ENCODE measurements at places on chromosomes 3 and 15.

DNA sequence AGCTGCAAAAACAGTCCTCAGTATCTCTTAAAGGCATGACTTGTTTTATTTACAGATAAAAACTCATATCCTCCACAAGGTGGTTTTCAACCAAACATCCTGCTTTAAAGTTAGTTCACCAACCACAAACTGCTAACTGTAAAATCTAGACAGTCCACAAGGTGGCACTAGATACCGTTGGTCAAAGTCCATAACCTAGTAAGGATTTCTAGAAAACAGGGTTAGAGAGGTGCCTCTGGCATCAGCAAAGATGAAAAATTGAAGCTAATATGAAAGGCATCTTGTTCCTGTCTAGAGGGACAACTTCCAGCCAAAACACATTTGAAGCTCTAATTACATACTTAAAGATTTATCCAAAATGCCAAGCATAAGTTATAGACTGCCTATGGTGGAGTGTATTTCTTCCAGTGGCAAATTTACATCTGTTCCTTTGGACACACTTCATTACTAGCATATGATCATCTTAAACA, 56.0 kb downstream of the ZMAT3 start:
- peak; percentile 40 for DNase-seq

DNA sequence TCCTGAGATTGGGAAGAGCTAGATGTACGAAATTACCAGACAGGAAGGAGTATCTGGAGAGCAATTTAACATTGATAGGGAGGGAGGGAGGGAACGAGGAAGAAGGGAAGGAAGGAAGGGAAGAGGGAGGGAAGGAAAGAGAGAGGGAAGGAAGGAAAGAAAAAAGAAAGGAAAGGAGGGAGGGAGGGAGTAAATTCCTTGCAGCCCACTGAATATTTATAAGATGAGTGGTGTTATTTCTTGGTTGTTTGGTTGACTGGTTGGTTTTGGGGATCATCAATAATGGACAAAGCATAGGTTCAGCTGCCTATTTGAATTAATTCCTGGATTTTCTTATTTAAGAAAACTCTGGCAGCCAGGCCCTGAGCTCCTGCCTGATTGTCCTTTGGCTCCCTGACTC, 15.5 kb upstream of the TSEN2 start:
- DNase-seq, result no peak

- no peak for DNase-seq
These were observed 14.4 kb downstream of the TM4SF1 start for GRCh38 chr3:149363053-149363452.

- DNase-seq, result no peak
These were observed 30.8 kb downstream of the BOC start for GRCh38 chr3:113242096-113242581.

GRCh38 chr15:48592221-48592731, 53.2 kb downstream of the FBN1 start:
- DNase-seq, result no peak

DNA sequence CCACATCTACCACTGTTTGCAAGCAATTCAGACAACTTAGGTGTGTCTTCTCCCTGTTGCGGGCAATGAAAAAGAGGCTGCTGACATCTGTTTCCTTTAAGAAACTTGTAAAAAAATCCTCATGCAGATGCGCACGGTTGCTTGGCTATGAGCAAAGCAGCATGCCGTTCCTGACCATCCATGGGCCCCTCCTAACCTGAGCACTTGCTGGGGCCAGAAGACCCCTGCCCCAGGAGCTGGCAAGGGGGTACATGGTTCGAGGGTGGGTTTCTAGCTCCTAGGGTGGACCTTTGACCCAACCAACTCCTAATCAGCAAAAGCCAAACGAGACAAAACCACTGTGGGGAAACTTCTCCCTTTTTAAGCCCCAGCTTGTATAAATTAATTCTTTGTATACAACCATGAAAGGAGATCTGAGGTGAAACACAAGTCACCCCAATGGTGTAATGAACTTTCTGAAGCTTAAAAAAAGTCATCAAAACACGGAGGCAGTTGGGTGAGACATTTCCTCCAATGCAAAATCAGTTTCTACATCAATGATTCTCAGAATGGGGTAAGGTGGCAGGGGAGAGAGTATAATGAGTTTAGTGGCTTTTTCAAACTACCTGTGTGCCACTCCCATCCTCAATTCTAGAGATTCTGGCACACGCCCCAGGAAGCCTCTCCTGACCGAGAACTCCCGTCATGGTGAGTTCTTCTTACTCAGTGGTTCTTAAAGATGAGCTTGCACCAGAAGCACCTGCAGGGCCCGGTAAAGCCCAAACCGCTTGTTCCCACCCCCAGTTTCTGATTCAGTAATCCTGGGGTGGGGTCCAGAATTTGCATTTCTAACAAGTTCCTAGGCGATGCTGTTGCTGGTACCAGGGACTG, 44.1 kb downstream of the CPN2 start:
- no peak for DNase-seq

DNA sequence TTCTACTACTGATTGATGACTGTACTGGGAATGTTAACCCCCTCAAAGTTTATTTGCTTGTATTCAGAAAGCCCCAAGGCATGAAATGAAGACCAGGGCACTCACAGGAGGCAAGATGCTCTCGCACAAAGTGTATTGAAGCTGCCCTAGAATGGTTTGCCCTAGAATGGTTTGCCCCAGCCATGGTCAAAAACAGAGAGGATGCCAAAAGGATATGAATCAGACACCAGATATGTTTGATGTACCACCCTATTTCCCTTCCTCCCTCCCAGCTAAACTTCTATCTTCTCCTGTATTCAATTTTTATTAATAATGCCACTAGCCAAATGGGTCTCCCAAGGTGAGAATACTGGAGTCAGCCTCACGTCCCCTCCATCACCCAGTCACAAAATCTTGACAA, 101.3 kb downstream of the TMCO5A start:
- no peak for DNase-seq

DNA sequence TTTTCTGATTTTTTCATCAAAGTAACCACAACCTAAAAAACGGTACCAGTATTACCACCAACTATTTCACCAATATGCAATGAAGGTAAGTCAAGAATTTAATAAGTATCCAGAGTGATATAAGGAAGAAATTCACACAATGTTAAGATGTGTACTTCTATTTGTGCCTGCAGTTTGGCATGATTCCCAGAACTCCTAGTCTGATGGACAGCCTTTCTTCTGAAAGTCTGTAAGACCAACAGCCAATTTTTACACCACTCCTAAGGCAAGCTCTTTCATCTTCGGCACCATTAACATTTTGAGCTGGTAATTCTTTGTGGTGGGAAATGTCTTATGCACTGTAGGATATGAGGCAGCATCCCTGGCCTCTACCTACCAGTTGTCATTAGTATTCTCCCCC, 108.3 kb downstream of the VPS13C start:
- DNase-seq, result no peak

- DNase-seq, result no peak
These were observed 126.1 kb downstream of the PLD1 start for GRCh38 chr3:171684221-171684620.

Measured in stimulated activated CD8-positive, alpha-beta memory T cell treated with anti-CD3 and anti-CD28 coated beads, Interleukin-12 subunit alpha, Interleukin-12 subunit beta, amount 100 ng/mL, for 1 hour (primary cell).